Urothelium cell line (cell line): ENCODE measurements at places on chromosomes 11 and 22.
A peak's percentile ranks its signal among the peaks of the same experiment; 100 is the strongest.

- DNase-seq: no peak
These were observed 8.2 kb upstream of the HSPA8 start for GRCh38 chr11:123069908-123070821.

- no peak for DNase-seq
These were observed 66.7 kb downstream of the SYN3 start for GRCh38 chr22:32991353-32992101.

DNA sequence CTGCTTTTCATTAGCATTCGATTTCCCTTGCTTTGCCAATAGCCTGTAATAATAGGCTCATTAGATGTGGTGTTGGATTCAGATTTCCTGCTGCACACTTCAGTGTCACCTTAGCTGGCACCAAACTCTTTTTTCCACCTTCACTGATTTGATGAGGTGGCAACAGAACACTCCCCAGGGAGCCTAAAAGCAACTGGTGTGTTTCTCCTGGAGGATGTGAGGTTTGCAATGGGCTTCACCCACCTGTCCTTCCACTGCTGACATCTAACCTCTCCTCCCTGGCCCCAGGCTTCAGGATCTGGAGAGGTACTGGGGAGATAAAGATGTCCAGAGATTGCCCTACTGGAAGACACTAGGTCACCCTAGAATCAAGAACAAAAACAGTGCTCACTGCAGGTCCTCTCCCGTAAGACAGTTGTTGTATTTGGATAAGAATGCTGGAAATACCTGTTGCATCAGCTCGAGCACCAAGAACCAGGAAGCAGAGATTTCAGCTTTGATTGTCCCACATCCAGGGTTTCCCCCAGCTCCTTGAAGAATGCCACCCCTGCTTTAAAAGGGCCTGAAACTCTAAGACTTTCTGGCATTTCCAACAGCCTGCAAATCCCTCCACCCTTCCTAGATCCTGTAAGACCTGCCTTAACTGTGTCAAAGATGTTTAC lies 96.9 kb downstream of the SLC1A2 start:
- DNase-seq: no peak

GRCh38 chr11:34464591-34465051 lies 25.9 kb downstream of the CAT start:
- DNase-seq: no peak

- no peak for DNase-seq
These were observed 10.6 kb downstream of the MICAL2 start for GRCh38 chr11:12121011-12121410.

GRCh38 chr11:15714641-15715399 lies 600.1 kb downstream of the INSC start:
- no peak for DNase-seq

DNA sequence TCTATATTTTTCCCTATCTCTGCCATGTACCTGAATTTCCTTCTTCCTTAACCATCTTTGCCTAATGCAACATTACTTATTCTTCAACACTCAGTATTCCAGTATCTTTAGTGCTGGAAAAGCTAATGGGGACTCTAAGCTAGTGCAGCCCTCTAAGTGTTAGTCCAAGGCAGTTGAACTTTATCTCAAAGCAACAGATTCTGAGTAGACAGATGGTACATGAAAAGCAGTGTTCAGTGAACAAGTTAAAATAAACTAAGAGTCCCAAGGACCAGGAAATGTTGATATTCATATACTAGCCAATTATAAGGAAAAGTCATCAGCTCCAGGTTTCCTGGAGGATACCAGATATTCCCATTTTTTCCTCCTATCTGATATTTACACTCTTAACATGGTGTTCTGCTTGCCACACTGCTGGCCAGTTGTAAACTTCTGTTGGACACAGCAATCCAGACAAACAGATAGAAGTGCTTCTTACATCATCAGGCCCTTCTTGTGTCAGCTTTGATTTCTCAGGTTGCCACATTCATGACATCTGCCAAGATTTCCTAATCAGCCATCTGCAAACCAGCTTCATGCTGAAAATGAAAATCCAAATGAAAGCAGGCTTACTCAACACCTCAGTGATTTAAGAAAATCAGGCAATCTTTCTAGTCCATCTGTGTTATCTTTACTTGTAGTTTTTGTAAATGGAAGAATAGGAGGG lies 255.9 kb upstream of the POU2AF2 start:
- DNase-seq: no peak

- DNase-seq: no peak
These were observed 12.7 kb downstream of the FAM76B start for GRCh38 chr11:95776859-95777258.

DNA sequence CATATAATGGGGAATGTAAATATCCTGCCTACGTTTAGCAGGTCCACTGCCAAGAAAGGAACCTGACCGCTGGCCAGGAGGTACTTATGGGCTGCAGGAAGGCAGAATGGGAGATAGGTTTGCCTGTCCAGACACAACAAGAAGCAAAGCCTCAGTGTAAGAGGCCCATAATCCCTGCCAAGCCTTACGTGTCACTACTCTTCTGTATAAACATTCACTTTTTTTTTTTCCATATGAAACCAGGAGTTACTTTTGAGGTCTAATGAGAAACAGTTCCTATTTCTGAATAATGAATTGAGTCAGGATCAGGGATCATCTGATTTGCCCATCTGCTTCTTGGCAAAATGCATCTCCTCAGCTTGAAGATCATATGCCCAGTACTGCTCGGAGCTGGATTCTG lies 230.2 kb downstream of the NTM start:
- DNase-seq: no peak

- peak; percentile 40 for DNase-seq
These were observed 11.4 kb downstream of the PACS1 start for GRCh38 chr11:66081505-66081904.

DNA sequence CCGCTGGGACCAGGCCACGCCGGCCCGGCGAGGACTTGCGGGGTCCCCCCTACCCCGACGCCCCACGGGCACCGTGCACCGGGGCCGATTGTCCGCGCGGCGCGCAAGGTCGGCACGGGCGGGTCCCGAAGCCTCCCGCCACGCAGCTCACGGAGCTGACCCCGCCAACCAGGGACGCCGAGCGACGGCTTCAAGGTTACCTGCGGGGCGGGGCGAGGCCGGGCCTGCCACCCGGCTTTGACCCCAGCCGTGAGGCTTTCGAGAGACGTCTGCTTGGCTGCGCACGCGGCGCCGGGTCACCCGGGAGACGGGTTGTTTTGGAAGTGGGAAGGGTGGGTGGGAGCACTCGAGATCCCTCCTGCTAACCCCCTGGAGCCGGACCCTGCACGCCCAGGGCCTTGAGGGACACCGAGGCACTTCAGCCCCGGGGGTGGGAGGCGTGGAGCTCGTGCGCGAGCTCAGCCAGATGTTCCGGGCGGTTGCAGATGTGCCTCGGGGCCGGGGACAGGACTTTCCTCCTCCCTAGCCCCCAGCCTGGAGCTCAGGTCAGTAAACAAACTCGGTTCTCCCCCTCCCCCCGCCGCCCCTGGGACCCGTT lies 3.2 kb upstream of the WNT11 start:
- no peak for DNase-seq

GRCh38 chr22:36573815-36574363 lies 44.9 kb upstream of the EIF3D start:
- DNase-seq: no peak

GRCh38 chr11:71120471-71120896 lies 131.9 kb downstream of the SHANK2 start:
- DNase-seq: no peak

GRCh38 chr11:16512198-16512898 lies 156.0 kb upstream of the SOX6 start:
- DNase-seq: no peak

- no peak for DNase-seq
These were observed 5.4 kb upstream of the OR52L1 start for GRCh38 chr11:5992150-5992549.

DNA sequence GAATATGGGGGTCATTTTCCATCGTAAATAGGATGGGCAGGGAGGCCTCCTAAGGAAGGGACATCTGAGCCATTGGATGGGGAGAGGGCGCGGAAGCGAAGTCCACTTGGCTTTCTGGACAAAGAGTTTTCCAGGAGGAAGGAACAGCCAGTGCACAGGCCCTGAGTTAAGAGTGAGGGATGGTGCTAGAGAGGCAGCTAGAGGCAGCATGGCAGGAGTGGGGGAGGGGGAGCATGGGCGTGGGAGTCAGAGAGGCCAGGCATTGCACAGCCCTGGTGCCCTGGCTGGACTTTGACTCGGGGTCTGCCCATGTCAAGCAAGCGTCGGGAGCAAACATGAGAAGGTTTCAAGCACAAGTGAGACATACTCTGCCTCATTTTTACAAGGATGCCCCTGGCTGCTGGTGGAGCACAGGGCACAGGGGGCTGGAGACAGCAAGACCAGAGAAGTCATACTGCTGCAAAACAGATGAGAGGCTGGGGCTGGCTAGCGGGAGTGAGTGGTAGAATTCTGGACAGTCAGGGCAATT lies 9.0 kb downstream of the GNAZ start:
- DNase-seq: no peak
